ENCODE measurements at places on chromosomes 7 and 10.

- DNase-seq, result no peak
Observed at GRCh38 chr7:119703895-119704294, 569.1 kb upstream of the KCND2 start.

GRCh38 chr10:90481326-90481923 lies 376.4 kb downstream of the HTR7 start:
- no peak for DNase-seq

DNA sequence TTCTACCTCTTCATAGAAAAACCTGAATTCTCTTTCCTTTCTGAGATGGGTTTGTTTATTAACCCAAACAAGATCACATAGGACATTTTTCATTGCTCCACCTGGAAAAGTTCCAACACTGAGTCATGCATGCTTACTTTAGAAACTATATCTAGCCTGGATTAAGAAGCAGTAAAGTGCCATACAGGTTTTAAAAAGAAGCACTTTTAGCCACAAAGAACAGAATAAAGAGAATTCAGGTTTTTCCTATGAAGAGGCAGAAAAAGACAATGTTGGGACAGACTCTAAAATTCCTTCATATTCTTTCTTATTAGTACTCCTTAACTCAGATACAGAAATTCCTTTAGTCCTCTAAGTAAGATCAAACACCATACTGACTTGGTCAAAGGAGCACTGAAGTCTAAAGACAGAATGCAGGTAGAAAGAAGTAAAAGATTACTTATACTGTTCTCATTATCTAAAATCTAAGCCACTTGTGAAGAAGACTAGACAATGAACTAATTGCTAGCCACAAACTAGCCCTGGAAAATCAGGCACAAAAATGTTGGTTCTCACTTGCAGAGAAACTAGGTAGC lies 241.3 kb downstream of the ANK3 start:
- DNase-seq, result no peak

DNA sequence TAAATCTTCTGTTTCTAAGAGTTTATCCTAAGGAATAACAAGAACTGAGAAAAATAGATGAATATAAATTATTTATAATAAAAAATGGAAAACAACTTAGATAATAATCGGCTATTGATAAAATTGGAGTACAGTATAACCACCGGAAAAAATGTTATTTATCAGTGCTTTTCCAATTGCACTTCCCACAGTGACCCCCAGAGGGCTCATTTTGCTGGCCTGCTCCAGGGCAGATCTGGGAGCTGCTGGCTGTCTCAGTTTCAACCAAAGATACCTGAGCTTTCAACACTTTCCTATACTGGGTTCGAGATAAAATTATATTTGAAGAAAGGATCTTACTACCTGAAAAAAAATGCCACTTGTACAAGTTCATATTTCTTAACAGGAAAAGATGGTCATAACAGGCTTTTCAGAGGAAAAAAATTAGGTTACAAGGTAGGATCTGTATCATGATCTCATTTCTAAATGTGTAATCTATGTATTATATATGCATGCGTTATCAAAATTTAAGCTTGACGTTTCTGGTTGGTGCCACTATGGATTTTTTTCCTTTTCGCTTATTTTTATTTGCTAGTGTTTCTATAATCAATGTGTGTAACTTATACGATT lies 165.7 kb downstream of the NPSR1 start:
- DNase-seq, result no peak

- DNase-seq, result no peak
Observed at GRCh38 chr10:106872176-106872575, 292.3 kb downstream of the SORCS1 start.

GRCh38 chr10:132413226-132414205 lies 16.5 kb downstream of the PWWP2B start:
- DNase-seq, result no peak

DNA sequence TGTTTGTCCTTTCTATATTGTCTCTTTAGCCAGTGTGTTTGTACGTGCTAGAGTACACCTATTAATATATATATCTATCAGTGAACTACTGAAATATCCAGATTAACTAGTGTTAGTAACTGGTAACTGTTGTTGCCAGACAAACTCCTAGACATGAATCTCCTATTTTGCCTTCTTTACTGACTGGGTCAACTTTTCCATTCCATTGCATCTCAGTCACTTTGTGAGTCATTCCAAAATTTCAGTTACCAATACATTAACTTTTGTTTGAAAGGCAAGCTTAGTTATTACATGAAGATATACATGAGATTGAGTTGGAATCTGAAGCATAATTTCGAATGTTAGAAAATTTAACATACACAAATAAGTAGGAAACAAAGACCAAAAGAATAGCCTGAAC lies 51.4 kb downstream of the BTAF1 start:
- no peak for DNase-seq

DNA sequence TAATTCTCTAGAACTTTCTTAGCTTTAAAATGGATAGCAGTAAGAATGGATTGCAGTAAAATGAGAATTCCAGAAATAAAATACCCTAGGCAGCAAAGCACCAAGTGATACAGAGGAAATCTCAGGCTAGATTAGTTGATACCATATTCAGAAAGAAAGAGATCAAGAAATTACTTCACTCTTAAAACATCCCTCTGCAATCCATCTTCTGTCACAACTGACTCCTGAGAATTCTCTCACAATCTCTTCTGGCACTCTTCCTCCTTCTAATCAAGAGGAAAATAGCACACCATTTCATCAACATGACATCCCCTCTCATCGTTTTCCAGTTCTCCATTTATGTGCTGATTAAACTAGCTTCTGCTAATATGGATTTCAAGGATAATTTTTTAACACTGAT lies 42.2 kb upstream of the LAMB1 start:
- DNase-seq, result no peak

DNA sequence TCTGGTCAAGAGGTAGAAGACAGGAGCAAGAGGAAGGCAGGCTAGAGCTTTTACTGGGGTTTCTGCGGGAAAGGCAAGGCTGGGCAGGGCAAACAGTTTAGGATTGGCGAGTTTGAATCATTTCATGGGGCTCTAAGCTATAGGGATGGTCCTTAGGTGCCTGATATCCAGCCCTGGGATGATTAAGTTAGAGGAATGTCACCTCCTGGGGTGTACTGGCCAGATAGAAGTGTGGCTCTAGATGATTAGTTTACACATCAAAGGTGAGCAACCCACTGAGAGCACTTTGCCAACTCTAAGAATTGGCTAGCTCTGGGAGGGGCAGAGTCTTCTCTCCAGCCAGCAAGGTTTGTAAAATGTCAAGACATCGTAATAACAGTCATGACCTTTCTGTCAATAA lies 52.4 kb downstream of the ZNF365 start:
- DNase-seq, result peak; percentile 33

Measured in iPS DF 19.7 (cell line).